ENCODE measurements at places on chromosomes 4 and X.
A peak's percentile ranks its signal among the peaks of the same experiment; 100 is the strongest.

GRCh38 chrX:16774746-16775145 is 11.5 kb upstream of the TXLNG start:
- no peak for DNase-seq

GRCh38 chr4:163613383-163613782 is 118.9 kb downstream of the TMA16 start:
- DNase-seq, result no peak

GRCh38 chrX:72208126-72208800 is 26.7 kb downstream of the PIN4 start:
- no peak for DNase-seq

DNA sequence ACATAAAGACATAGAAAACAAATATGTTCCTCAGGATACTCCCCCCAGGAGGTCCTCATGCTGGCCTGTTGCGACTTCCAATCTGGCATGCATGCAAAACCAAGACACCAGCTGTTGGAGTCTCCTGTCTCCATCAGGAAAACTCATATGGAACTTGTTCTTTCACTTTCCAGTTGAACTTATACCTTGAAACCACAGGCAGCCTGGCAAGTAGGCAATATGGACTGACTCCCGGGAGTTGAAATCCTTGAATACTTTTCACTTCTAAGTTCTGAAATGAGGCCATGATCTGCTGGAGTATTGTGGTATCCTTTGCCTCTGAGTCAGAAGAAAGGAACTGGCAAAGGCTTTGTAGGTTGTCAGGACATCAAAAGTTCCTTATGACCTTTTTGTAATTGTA is 444.2 kb downstream of the IDS start:
- no peak for DNase-seq

DNA sequence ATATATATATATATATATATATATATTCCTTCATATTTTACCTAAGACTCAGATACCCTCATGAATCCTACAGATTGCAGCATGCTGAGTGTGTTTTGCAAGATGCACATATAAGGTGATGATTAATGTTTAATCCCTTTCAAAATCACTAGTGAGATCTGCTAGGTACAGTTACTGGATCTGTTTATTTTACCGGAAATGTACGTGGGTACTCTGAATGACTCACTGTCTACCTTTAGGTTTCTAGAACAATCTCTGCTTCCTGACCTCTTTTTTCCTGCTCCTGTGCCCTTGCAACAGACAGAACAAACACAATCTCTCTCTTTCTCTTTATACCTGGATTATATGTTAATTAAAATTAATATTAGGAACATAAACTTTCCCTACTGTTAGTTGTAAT is 379.6 kb downstream of the FAM133A start:
- DNase-seq, result no peak

DNA sequence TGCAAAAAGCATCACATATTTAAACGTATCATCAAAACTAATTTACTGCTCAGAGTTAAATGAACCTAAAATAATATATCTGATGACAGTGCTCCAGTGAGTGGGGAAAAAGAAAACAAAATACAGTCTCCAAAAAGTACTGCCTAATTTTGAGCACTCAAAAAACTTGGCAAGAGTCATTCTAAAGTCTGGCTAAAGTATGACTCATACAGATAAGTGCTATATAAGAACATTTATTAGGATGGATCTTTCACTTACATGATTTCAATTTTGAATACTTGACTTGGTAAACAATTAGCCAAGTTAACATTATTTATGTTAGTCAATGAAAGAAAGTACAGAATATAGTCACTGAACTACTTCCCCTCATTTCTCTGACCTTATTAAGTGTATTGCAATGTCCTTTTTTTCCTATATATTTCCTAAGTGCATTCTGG is 27.2 kb downstream of the FBXO8 start:
- no peak for DNase-seq

GRCh38 chr4:182758273-182758672 is 158.9 kb downstream of the DCTD start:
- DNase-seq, result no peak

GRCh38 chrX:13009273-13009672 is 34.4 kb downstream of the TMSB4X start:
- no peak for DNase-seq

DNA sequence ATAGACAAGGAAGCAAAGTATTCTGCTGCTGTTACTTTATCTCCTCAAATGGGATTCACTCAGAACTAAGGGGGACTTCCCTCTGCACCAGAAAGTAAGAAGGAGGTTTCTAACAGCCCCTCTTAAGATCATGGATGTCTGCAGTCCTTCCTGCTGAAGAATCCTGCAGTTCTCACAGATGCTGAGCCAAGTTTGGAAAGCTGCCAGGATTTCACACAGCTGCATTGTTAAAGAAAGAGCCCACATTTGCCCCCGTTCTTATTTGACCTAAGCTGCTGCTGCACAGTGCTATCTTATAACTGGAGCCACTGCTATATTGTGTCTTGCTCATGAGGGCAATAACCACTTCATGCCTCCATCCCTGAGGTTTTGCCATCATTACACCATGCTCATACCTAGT is 81.1 kb downstream of the FAAH2 start:
- DNase-seq, result no peak

- DNase-seq, result no peak
Observed at GRCh38 chr4:38194047-38194602, 233.9 kb downstream of the PTTG2 start.

GRCh38 chr4:1793496-1793840 is 375 bp downstream of the FGFR3 start:
- peak; percentile 56 for DNase-seq

DNA sequence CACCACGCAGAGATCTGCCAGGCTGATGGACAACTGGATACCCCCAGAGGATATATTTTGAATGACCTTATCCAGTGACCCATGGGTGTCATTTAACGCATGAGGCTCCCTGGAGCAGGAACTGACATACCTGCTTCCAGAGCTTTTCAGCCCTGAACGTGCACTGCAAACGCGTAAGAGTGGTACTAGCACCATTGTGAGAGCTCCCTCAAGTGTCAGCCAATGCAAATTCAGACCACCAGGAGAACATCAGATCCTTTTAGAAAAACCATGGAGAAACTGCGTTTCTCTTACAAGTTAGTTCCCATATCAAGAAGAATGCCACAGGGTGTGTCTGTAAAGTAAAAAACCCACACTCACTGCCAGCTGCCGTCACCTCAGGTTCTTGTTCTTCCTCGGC is 7.3 kb downstream of the TREX2 start:
- no peak for DNase-seq

DNA sequence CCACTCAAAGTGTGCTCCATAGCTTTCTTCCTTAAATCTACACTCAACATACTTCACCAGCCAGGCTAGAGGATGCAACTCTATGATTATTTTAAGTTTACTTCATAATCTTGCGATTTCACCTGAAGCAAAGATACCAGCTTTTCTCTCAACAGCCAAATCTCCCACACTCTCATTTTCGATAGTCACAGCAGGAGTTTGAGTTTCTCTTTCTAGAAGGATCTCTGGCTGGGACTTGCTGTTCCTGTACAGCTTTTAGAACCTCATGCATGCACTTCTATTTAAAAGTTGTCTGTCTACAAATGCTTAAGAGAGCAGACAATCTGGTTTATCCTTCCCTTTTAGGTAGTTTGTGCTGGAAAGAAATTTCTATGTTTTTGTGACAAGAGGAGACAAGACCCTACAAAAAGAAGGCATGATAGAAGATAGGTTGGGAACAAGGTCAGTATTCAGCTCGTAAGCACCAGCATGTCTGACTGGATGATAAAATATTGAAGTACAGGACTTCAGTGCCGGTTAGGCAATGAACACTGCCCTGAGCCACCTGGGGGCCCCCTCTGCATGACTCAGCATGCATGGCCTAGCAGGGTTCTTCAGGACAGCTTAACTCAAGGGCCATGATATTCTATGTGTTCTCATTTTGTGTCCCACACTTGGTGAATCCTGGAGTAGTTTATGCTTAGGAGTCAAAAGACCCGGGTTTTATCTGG is 65.6 kb downstream of the ATXN3L start:
- DNase-seq, result no peak

- no peak for DNase-seq
Observed at GRCh38 chr4:81625422-81626417, 154.0 kb upstream of the RASGEF1B start.

DNA sequence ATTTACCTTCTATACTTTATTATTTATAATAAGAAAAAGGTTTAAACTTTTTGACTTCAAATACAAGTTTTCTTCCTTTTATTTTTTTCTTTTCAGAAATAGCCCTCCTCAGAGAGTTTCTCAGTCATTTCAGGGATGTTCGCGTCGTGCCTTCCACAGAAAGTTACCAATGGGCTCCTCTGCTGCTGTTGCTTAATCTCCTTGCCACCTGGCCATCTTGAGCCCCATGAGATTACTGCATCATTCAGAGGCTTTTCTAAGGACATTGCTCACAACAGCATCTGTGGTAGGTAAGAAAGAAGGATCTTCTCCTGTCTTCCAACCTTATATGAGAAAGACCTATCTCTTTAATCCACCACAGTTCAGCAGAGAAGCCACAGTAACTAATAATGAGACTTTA is 1361.9 kb upstream of the ADGRL3 start:
- no peak for DNase-seq

GRCh38 chrX:153580700-153581386 is 18.1 kb downstream of the CCNQ start:
- no peak for DNase-seq

GRCh38 chr4:40281913-40282312 is 53.2 kb upstream of the CHRNA9 start:
- DNase-seq, result no peak

- DNase-seq, result no peak
Observed at GRCh38 chr4:114082348-114082747, 102.9 kb upstream of the ARSJ start.

- DNase-seq, result no peak
Observed at GRCh38 chr4:38046727-38047489, 86.7 kb downstream of the PTTG2 start.

GRCh38 chr4:69991016-69991415 is 4.8 kb upstream of the STATH start:
- no peak for DNase-seq

DNA sequence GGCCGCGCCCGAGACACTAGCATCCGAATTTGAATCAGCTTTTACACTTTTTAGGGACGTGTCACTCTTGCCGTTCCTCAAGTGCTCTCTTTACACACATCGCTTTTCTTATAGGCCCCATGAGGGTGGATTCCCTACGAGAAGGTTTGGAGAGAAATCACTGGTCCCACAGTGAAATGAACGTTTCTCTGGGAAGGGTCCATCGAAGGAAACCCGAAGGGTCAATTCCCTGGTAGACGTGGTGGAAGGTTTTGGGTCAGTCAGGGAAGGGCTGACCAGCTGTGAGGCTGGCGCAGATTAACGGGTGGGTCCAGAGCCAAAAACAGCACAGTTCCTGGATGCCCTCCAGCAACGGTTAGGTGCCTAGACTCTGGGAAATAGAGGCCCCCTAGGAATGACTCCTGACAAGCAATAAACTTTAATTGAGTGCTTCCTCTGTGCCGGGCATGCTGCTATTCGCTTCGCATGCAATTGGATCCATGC is 35.9 kb downstream of the ETDC start:
- DNase-seq, result peak; percentile 20

DNA sequence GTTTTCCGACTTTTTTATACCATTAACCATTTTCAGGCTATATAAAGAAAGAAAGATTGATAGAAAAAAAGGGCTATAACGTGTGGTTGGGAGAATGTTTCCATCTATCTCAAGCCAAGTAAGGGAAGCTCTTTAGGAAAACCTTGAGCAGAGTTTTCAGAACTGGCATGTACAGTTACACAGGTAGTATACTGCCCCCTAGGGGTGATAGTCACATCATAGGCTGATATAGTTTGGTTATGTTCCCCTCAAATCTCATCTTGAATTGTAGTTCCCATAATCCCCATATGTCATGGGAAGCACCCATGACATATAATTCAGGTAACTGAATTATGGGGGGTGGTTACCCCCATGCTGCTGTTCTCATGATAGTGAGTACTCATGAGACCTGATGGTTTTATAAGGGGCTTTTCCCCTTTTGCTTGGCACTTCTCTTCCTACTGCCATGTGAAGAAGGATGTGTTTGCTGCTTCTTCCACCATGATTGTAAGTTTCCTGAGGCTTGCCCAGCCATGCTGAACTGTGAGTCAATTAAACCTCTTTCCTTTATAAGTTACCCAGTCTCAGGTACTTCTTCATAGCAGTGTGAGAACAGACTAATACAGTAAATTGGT is 186.8 kb downstream of the TMA16 start:
- DNase-seq, result no peak

DNA sequence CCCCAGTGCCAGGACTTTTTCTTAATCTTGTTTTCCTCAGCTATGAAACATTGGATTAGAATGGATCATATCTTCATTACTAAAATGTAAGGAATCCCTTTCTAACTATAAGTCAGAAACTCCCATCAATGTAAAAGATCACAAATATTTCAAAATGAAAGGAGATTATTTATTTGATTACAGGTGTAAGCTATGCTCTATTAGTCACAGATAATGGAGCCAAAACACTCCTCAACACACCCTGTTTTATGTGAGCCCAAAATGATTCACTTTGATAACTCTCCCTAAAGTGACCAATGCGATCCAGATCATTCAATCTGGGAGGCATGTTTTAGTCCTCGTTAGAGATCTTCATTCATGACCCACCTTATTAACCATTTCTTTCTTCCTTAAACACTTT is 566.7 kb upstream of the TENM3 start:
- DNase-seq, result no peak

DNA sequence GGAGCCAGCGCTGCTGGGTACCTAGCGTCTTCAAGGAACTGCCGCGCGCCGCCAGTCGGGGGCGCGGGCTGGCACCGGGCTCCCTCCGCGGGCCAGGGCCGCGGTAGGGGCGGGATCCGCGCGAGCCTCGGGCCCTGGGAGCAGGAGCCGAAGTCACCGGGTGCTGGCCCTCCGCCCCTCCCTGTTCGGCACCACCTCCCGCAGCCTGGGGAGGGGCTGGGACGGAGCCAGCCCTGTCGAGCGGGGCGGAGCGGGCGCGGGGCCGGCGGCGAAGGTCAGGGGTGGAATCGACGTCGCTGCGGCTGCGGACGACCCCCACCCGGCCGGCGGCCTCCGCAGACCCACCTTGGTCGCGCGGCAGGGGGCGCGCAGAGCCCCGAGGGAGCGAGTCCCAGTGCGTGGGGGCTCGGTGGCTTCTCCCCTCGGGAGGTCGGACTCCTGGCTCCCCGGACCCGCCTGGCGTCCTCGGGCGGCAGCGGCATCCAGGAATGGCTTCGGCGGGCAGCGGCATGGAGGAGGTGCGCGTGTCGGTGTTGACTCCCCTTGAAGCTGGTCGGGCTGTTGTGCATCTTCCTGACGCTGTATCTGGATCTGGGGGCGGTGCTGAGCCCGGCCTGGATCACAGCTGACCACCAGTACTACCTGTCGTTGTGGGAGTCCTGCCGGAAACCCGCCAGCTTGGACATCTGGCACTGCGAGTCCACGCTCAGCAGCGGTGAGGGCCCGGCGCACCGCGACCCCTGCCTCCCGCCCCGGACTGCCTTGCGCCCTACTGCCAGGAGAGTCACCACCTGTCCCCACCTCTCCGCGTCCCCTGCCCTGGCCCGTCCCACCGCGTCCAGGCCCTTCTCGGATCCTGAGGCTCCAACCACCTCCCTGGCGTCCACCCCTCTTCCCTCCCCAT is 50.5 kb upstream of the FAM47C start:
- DNase-seq, result no peak
